ENCODE measurements at places on chromosomes 13 and 19.

DNA sequence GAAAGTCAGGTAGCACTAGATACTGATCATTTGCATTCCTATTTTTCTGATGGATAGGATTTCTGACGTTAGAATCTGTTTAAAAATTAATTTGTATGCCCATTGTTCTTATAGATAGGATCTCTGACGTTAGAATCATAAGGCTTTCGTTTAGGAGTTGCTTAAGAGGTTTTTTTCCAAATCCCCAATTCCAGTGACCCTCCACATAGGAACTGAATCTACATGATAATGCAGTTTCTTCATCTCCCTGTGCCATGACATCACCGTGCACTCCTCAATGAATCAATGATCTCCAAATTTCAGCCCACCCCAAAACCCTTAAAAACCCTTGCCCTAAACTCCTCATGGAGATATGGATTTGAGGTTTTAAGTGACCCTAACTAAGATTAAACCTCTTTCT, 87.2 kb downstream of the RXFP2 start:
- no peak for DNase-seq

DNA sequence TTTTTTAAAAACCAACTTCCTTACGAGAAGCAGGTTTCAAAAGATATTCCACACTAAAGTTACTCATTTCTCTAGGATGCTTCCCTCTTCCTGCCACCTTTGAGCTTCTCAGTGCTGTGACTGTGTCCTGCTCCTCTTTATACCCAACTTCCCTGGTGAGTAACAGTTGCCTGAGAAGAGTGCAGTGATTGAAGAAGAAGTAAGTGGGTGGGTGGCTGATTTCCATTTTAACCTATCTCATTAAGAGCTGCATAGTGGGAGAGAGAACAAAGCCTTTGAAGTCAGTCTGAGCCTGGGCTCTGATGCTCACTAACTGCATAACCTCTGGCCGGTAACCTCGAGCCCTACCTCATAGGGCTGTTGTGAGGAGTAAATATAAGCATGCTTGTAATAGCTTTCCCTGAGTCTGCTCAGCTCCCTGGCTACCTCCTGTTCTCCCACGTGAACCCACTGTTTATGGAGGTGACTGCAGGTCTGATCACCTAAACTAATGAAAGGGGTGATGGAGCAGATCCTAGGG, 977.3 kb downstream of the UQCRFS1 start:
- no peak for DNase-seq

DNA sequence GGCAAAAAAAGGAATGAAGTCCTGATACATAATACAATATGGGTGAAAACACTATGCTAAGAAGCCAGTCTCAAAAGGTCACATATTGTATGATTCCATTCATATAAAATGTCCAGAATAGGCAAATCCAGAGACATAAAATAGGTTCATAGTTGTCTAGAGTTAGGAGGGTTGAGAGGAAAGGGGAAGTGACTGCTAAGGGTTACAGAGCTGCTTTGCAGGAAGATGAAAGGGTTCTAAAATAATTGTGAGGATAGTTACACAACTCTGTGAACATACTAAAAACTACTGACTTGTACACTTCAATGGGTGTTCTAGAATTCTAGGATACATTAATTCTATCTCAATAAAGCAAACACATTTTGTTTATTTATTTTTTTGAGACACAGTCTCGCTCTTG, 25.7 kb downstream of the CAB39L start:
- no peak for DNase-seq

- DNase-seq = no peak
Observed at GRCh38 chr13:42681326-42682100, 99.9 kb upstream of the FAM216B start.

DNA sequence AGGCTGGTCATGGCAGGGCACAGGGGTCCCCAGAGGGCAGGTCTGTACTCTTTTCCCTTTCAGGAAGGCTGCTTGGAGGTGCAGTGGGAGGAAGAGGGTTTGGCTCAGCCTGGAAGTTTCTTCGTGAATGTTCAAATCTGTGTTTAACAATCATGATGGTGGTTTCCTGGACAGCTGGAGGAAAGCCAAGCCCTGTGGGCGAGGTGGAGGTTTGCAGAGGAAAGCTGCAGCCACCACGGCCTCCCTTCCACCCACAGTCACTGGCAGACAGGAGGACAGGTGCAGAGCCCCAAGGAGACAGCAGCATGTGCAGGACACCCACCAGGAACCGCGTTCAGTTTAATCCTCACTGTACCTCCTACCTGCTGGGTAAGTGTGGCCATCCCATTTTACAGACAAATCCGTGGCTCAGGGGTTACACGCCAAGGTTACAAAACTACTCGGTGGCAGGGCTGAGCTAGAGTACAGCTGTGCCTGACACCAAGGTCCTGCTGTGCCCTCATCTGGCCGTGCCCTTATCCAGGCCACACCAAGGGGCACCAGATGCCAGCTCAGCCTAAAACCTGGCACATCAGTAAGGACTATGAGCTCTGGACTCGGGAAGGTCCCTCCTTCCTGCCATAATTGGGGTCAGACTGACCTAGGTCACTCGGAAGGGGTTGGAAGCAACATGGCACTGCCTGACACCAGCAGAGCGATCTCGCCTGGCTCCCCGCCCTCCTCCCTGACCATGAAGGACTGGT, 34.1 kb downstream of the SUGP2 start:
- DNase-seq = no peak

GRCh38 chr13:38255600-38255999, 94.1 kb upstream of the UFM1 start:
- DNase-seq = no peak

GRCh38 chr13:21934284-21934683, 263.4 kb downstream of the FGF9 start:
- no peak for DNase-seq

- DNase-seq = no peak
Observed at GRCh38 chr19:50796128-50796633, 6.0 kb downstream of the ACP4 start.

DNA sequence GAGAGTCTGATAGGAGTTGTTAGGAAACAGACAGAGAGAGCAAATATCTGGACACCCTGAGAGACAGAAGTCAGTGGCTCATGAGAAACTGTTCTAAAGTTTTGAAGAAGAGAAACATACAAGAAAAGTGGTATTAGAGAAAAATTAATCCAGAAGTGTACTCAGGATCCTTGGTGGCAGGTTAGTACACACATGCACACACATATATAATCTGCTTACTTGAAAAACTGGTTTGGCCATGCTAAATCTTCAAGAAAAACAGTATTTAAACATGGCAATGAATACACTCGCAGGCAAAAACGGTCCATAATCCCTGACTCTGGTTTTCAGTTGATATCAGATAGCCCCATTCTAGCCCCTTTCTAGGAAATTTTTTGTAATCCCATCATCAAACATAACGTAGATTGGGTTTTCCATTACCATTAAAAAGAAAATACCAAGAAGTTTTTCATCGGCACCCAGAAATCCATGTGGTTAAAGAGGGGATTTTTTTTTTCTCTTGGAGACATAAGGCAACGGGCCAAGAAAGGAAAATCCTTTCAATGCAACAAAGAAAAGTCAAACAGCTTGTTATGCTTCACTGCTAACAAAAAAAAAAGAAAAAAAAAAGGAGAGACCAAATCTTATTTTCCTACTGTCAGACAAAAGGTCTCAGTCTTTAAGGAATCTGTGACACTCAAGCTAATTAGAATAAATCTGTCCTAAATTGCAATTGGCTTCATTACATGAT, 178.0 kb upstream of the MIR17HG start:
- DNase-seq = no peak

DNA sequence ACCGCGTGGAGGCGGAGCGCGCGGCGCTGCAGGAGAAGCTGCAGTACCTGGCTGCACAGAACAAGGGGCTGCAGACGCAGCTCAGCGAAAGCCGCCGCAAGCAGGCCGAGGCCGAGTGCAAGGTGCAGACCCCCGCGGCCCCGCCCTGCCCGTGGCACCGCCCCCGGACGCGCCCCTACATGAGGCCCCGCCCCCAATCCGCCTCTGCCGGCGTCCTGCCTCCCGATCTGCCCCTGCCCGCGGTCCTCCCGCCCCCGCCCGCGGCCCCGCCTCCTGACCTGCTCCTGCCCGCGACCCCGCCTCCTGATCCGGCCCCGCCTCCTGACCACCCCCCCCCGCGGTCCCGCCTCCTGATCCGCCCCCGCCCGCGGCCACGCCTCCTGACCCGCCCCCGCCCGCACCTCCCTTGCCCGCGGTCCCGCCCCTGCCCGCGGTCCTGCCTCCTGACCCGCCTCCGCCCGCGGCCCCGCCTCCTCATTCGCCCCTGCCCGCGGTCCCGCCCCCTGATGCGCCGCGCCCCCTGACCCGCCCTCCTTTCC, 11.7 kb downstream of the PRR36 start:
- no peak for DNase-seq

DNA sequence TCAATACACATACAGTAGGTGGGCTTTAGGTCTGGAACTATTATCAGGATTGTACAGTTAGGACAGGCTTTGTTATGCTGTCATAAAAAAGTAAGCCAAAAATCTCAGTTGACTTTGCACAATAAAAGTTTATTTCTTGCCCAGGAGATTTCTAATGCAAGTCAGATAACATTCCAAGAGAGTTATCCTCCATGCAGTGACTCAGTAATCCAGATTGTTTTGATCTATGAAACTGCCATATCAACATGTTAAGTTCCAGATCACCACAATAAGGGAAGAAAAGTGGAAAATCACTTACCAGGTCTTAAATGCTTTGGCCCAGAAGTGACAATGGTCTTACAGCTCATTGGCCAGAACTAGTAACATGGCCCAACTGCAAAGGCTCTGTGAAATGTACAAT, 636.2 kb upstream of the KLF12 start:
- peak; percentile 45 for DNase-seq

DNA sequence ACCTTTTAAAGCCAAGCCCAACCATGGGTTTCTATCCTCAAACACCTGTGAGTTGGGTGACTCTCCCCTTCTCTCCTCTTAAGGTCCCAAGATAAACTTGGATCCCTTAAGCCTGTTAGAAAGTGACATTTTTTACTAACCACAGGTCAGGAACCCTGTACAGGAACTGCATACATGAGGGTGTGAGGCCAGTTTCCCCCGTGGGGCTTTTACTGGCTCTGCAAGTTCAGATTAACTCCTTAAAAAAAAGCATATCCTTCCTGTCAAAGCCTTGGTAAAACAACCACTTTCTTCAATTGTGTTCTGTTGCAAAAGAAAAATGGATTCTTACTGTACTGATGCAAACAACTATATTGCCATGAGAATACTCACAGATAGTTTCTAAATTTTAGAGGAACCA, 2638.7 kb upstream of the PCDH20 start:
- DNase-seq = no peak

- DNase-seq = no peak
Observed at GRCh38 chr19:1986357-1987162, 29.0 kb downstream of the BTBD2 start.
